ENCODE measurements at places on chromosomes 6 and 20.

GRCh38 chr6:140174524-140174923 is 800.1 kb upstream of the CITED2 start:
- DNase-seq, result no peak

GRCh38 chr6:21636876-21637275 is 43.3 kb downstream of the SOX4 start:
- DNase-seq, result no peak

GRCh38 chr20:49207076-49207475 is 12.1 kb upstream of the DDX27 start:
- peak; percentile 71 for DNase-seq

DNA sequence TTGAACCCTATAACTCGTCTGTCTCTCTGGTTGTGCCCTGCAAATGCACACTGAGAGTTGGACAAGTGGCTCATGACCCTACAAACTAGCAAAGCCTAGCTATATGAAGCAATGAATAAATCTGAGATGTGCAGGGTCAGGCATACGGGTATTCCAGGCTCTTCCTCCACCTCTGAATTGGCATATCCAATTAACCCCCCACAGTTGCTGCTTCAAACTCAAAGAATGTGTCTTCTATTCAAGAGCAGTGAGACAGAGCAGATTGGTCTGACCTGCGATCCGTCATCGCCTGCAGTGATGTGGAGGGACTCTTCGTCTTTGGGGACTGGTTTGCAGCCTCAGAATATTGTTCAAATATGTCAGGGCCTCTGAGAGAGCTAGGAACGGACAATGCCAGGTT is 59.8 kb downstream of the LAMP5 start:
- no peak for DNase-seq

GRCh38 chr6:4157506-4157905 is 22.1 kb upstream of the ECI2 start:
- no peak for DNase-seq

DNA sequence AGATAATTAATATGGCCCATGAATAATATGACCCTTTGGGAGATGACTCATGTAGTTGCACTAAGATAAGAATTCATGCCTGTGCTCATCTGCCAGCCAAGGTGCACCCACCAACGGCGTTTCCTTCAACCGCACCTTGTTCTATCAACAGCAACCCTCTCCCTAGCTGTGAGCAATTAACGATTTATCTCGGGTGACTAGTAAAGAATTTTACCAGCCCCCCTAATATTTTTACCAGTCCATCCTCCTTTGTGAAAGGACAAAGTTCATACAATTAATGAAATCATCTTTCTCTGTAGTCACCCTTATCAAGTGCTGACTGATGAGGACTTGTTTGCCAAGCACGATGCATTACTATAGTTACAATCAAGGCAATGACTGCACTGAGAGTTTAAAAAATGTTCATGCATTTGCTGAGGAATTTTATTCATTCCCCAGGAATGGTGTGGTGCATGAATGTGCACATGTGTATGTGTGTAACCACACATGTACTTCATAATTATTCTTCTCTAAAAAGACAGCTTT is 118.7 kb downstream of the SMOC2 start:
- no peak for DNase-seq

DNA sequence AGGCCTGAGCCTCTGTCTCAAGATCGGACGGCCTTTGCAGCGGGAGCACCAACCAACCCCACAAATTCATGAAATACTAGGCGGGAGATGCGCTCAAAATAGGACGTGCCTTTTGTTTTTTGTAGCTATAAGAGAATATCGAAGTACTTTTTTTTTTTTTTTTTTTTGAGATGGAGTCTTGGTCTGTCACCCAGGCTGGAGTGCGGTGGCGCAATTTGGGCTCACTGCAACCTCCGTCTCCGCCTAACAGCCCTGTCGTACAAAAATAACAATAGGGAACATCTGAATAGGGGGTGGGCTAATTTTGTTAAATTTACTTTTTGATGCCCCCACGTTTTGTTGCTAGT is 5.9 kb upstream of the TUBB2A start:
- no peak for DNase-seq

GRCh38 chr6:50056242-50056641 is 6.5 kb upstream of the DEFB112 start:
- no peak for DNase-seq

GRCh38 chr6:110652520-110652919 is 162.7 kb downstream of the CDK19 start:
- no peak for DNase-seq

GRCh38 chr6:3997177-3997770 is 81.7 kb downstream of the FAM217A start:
- DNase-seq, result no peak

- no peak for DNase-seq
Observed at GRCh38 chr6:70289299-70289698, 13.6 kb downstream of the COL9A1 start.

DNA sequence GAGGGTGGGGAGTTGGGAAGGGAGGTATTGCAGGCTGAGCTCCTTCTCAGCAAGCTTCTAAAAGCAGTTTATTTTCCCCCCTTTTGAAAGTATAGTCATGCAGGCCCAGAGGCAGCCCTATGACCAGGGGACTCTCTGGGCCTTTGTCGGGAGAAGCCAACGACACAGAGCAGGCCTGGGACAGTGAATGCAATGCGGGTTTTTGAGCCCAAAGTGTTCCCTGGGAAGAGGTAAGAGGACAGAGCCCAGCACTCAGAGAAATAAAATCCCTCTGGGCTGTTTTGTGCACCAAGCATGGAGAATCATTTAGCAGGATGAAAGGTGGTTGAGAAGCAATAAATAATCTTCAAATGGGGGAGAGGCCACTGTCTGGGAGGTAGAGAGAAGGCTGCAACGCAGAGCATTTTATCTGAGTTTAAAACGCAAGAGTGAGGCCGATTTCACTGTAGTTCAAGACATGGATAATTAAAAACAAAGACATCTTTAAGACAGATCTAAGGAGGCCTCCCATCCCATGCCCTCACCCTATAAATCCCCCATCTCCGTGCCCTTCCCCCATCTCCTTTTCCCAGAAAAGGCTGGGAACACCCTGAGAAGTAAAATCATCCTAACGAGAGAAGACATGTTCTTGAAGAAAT is 237.5 kb downstream of the CDC5L start:
- no peak for DNase-seq

DNA sequence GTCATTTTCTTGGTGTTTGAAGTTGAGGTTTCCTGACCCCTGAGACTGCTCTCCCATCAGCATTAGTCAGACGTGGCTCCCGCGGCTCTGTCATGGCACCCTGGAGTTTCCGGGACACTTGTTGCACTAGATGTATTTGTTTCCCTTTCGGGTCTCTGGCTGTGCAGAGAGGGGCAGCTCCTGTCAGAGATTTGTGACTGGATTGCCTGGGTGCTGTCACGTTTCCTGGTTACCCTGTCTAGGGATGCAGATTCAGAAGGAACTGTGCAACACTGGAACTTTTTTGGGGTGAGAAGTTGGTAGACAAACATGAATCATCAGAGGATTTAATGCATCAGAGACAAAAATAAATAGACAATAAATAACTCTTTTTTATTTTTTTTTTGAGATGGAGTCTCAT is 431.8 kb upstream of the MAN1A1 start:
- DNase-seq, result no peak

- no peak for DNase-seq
Observed at GRCh38 chr6:156185113-156185512, 592.1 kb upstream of the ARID1B start.

GRCh38 chr20:19952392-19952791 is 64.8 kb upstream of the NAA20 start:
- DNase-seq, result no peak

DNA sequence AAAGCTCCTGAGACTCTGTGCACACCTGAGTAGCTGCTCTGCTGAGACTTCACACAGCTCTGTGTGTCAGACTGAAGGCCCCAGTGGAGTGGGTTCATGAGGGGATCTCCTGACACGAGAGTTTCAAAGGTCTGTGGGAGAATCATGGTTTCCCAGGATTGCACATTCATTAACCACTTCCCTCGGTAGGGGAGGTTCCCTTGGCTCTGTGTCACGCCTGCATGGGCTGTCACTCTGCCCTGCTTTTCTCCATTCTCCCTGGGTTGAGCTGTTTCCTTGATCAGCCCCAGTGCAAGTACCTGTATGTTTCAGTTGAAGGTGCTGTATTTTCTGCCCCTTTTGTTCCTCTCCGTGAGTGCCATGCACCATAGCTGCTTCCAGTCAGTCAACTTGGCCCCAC is 236.9 kb downstream of the EPM2A start:
- DNase-seq, result no peak

GRCh38 chr20:46520976-46521579 is 7.7 kb upstream of the ZNF334 start:
- peak; percentile 77 for DNase-seq

- DNase-seq, result no peak
Observed at GRCh38 chr6:118294906-118295305, 253.2 kb upstream of the PLN start.

DNA sequence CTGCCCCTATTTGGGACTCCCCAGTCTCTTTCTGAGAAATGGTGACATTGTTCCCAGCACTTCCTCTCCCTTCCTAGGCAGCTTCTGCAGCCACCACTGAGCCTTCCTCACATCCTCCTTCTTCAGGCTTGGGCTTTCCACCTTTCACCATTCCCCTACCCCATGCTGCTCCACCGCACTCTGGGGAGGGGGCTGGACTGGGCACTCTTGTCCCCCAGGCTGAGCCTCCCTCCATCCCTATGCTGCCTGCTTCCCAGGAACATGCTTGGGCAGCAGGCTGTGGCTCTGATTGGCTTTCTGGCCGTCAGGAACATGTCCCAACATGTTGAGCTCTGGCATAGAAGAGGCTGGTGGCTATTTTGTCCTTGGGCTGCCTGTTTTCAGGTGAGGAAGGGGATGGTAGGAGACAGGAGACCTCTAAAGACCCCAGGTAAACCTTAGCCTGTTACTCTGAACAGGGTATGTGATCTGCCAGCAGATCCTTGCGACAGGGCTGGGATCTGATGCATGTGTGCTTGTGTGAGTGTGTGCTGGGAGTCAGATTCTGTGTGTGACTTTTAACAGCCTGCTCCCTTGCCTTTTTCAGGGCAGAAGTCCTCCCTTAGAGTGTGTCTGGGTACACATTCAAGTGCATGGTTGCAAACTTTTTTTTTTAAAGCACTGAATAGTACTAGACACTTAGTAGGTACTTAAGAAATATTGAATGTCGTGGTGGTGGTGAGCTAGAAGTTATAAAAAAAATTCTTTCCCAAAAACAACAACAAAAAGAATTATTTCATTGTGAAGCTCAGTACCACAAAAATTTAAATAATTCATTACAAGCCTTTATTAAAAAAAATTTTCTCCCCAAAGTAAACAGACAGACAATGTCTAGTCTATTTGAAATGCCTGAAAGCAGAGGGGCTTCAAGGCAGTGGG is 2.1 kb upstream of the CDKN1A start:
- DNase-seq, result no peak

- no peak for DNase-seq
Observed at GRCh38 chr6:111534231-111534751, 51.3 kb upstream of the REV3L start.

DNA sequence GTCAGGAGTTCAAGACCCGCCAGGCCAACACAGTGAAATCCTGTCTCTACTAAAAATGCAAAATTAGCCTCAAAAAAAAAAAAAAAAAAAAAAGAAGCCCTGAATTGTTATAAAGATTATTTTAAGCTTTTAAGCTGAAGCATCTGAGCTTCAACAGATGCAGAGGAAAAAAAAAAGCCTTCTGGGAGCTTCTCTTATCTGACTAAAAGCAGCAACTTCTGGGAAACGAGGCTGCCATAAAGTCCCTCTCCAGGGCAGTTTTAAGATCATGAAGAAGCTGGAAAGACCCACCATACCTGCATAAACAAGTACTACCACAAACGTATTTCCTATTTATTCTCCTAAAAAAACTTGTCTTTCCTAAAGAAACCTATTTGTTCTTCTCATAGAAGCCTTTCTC is 3.6 kb downstream of the SERINC3 start:
- DNase-seq, result no peak

DNA sequence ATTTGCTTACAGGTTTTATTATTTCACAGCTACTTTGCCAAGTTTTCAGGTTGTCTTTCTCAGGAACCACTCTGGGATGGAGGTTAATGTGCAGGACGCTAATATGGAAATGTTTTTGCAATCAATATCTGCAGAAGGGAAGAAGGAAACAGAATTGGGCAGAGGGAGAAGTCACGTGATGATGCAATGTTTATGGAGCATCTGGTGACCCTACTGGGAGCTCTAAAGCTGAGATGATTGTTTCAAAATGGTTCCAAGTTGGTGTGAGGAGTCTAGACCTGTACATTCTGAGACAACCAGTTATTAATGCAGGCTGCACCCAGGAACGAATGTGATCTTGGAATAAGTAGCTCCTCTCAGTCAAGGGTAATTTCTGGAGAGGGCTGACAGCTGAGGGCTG is 905.4 kb upstream of the FLRT3 start:
- no peak for DNase-seq

DNA sequence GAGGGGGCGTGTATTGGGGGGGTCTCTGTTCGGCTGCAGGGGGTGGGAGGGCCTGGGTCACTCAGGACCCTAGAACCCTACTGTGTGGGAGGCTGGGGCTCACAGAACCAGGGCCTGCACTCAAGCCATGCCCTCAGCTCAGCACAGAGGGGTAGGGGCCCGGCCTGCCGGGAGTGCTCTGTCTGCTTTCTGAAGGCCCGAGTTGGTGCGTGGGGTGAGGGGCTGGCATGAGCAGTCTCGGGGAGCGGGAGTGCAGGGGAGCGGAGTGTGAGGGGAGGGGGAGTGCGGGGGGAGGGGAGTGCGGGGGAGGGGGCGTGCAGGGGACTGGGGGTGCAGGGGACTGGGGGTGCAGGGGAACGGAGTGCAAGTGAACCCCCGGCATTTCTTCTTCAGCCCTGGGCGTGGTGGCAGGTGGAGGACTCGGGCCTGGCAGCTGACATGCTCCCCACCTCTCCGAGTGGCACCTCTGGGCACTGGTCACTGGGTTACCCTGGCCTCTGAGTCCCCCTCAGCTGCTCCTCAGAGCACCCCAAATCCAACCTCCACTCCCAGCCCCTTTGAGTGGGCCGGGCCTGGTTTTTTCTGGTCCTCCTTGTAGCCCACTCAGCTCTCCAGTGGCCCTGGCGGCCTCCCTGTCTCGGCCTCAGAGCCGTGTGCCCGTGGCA is 1.0 kb downstream of the COL20A1 start:
- DNase-seq, result no peak

DNA sequence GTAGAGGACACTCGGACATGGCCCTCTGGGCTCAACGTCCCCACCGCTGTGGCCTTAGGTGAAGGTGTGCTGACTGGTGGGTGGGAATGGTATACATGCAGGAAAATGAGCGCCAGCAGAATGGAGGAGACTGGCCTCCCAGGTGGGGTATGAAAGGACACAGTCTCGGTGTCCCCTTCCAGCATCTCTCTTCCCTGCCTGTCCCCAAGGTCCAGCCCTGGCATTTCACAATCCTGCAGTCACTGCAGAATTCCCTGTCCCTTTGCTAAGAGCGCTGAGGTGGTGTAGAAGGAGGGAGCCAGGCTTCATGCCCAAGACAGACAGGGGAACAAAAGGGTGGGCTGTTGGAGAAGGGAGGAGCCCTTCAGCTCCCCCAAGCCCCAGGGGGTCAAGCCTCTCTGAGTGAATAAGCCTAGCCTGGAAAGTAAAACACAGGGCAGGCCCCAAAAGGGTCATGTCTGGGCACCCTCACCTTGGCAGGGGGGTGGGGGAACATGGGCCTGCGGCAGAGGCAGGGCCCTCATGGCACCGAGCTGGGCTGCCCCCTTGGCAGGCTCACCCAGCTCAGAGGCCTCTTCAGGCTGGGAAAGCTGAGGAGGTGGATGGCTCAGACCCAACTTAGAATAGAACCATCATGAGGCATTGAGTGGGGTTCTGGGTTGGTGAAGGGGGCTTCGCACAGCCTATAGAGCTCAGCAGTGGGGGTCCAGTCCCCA is 23.9 kb downstream of the TFEB start:
- DNase-seq, result no peak

- no peak for DNase-seq
Observed at GRCh38 chr20:24477831-24478547, 8.6 kb downstream of the SYNDIG1 start.
